NCI-H446 (cell line): ENCODE measurements at places on chromosomes 7 and 10.

- no peak for DNase-seq
Measured at GRCh38 chr10:28431139-28431538, 101.8 kb upstream of the WAC start.

GRCh38 chr10:31929261-31930022 is 811 bp upstream of the ARHGAP12 start:
- peak; percentile 46 for DNase-seq

DNA sequence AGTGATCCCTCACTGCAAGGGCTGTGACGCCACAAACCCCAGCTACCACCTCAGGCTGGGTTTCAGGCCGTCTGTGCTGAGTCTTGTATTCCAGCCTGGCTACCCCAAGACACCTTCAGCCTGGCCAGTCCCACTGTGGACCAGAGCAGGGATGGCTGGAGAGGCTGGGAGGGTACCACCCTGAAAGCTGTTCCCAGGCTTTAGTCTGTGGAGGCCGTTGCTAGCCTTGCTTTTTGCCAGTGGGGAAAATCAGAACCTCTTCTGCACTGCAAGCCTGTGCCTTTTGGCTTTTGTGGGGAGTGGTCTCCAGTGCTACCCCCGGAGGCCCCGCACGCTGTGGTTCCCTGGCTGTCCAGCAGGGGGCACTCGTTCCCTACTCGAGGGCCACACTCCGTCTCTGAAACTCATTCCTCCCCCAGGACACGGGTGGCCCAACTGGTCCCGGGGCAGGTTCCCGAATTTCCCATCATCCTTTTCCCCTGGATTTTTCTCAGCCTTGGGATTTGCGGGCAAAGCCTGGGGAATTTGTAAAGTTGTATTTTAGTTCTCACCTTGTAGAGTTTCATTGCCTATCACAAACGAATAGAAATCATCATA is 128.4 kb upstream of the BTBD16 start:
- no peak for DNase-seq

DNA sequence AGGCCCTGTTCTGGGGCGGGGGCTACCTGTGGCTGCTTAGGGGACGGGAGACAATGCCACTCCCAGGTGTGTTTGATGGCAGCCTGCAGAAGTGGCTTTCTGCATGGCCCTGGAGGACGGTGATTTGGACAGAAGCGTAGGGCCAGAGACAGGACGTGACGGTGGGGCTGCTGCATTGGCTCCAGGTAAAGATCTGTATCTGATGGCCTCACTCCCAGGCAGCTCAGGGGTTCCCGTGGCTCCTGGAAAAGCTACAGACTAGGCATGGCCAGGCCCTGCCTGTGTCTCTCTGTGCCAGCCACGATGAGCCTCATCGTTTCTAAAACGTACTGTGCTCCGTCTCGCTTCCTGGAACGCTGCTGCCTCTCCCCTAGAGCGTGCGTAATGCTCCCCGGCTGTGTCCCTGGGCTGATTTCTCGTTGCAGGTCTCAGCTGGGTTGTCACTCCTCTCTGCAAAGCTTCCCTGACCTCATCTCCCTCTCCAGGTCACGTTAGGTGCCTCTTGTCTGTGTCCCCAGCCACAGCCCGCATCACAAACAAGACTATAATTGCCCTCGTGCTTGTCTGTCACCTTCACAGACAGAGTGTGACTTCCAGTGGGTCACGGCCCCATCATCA is 12.6 kb downstream of the GTF2IRD1 start:
- DNase-seq = no peak

GRCh38 chr10:14761372-14761771 is 13.3 kb downstream of the FAM107B start:
- no peak for DNase-seq

- no peak for DNase-seq
Measured at GRCh38 chr7:84674236-84674913, 479.8 kb upstream of the SEMA3A start.

DNA sequence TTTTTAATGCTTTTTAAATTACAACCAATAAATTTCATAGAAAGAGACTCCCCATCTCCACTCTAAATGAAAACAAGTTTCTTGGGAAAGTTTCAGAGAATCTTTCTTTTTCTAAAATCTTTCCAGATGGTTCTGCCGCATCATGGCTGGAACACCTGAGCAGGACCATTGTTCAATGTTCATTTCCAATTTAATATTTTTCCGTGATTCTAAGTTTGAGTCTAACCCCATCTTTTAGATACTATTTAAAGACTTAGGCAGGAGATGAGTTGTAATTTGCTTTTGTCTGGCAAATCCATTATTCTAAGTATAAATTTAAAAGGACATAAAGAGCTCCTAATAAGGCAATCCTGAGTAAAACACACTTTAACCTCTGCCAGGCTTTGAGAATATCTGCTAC is 325.2 kb downstream of the BICC1 start:
- DNase-seq = no peak

- no peak for DNase-seq
Measured at GRCh38 chr10:104309980-104310978, 28.0 kb downstream of the ITPRIP start.

- no peak for DNase-seq
Measured at GRCh38 chr7:114062810-114063209, 144.0 kb upstream of the PPP1R3A start.

DNA sequence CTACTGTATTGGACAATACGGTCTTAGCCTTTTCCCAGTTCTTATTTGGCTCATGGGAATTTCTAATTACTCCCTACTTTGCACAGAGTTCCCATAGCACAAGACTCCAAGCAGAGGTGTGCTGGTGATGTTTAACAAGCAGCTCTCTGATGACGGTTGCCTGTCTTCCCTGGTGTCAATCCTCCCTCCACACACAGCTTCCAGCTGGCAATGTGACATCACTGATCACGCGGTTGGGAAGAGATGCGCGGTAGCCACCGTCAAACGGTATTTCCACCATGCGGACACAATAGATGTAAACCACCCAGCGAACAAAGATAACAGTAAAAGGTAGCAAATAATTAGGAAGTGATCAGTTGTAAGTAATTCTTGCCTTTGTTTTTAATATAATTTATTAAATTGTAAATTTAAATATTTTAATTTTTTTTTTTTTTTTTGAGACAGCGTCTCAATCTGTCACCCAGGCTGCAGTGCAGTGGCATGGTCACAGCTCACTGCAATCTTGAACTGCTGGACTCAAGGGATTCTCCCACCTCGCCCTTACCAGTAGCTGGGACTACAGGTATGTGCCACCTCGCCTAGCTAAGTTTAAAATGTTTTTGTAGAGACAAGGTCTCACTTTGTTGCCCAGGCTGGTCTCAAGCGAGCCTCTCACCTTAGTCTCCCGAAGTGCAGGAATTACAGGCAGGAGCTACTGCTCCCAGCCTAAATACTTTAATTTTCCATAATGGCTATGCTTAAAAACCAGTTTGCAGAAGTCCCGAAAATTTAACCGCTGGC is 36.3 kb upstream of the IL15RA start:
- DNase-seq = no peak

DNA sequence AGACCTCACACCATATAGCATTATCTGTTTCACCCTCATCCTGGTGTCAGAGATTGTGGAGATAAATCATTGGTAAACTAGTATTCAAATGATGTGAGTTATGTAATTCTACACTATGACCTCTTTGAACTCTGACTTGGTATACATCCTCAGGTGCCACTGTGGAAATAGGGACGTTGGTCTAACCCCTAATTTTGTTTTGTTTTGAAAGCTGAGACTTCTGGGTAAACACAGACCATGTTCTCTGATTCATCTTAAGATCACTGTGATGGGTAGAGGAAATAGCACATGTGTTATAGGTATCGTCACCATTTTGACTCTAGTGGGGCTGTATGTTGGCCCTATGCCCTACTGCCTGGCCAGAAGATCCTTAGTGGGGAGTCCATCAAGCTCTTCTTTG is 241.6 kb downstream of the CCDC7 start:
- no peak for DNase-seq

DNA sequence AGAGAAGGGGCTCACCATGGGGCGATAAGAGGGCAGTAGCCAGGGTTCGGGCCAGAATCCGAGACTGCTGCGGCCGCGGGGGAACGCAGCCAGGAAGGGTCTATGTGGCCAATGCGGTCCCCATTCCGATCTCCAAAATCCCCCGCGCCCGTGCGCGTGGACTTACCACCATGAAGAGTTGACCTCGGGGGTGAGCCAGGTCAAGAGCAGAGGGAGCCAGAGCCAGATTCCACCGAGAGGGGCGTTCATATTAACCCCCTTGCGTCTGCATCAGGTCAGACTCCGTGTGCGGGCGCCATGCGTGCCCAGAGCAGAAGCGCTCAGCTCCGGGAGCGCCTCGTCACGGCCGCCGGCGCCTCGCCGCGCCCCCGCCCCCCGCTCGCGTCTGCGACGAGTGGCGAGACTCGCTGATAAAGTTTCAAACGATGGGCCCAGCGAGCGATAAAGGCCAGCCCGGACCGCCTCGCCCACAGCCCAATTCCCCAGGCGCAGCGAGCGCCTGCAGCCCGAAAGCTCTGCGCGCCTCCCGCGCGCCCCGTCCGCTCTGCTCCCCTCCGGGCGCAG is at the start of gene WNT2:
TSS of gene WNT2 (minus strand) at position 318 of the 564 bp plus-strand sequence. CDS start at position 249, 69 bp downstream.
- DNase-seq = no peak

GRCh38 chr7:92747041-92747835 is 89.1 kb downstream of the CDK6 start:
- DNase-seq = no peak

- no peak for DNase-seq
Measured at GRCh38 chr10:30818010-30818660, 188.6 kb upstream of the LYZL2 start.

DNA sequence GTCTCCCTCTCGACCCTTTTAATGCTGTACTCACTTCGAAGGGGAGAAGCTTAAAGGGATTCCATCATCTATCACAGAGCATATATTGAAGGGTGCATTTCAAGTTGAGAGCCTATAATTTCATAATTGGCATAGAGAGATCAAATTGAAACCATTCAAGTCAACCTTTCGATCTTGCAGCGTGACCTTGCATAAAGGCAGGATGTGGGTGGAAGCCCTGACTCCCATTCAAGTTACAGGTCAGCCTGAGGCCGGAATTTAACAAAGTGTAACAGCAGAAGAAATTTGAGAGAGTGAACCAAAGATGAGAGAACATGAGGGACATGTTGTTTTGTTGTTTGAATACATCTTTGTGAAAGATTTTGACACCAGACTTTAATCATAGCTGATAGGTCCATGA is 195.3 kb upstream of the TPK1 start:
- no peak for DNase-seq

GRCh38 chr7:38629651-38630510 is 1.3 kb downstream of the AMPH start:
- peak; percentile 55 for DNase-seq

DNA sequence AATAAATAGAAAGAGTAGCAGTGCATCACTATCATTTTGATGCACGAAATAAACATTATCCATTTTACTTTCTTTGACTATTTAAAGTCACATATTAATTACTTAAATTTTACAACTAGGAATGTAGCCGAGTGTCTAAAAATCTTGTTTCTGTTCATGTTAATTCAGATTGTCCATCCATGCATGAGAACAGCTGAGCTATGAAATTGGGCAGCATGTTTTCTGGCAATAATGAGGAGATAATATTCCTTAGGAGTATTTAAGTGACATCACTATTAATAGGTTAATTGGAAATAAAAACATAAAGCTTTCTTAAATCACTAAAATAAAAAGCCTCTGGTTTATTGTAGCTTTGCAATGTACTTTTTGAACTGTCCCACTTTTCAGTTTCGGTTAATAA is 293.8 kb downstream of the PHTF2 start:
- DNase-seq = no peak

GRCh38 chr7:116395141-116395791 is 104.3 kb upstream of the CAV2 start:
- DNase-seq = no peak

DNA sequence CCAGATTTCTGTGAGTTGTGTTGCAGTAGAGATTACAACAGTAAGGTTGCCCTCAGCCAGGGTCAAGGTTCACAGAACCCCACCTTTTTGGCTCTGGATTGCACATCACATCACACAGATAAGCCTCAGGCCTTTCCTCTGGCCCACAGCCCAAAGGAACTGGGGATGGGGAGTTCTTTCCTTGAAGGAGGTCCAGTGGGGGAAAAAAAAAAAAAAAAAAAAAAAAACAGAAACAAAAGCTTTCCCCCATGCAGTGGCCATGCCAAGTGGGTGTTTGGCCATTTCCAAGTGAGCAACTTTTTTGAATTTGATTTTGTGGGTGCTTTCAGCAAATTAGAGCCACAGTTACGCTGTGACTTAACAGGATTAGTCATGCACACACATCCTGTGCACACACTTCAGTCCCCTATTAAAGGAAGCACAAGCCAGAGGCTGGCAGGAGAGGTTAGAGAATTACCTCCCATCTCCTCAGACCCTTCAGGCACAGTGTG is 79.3 kb upstream of the NANOS1 start:
- no peak for DNase-seq

DNA sequence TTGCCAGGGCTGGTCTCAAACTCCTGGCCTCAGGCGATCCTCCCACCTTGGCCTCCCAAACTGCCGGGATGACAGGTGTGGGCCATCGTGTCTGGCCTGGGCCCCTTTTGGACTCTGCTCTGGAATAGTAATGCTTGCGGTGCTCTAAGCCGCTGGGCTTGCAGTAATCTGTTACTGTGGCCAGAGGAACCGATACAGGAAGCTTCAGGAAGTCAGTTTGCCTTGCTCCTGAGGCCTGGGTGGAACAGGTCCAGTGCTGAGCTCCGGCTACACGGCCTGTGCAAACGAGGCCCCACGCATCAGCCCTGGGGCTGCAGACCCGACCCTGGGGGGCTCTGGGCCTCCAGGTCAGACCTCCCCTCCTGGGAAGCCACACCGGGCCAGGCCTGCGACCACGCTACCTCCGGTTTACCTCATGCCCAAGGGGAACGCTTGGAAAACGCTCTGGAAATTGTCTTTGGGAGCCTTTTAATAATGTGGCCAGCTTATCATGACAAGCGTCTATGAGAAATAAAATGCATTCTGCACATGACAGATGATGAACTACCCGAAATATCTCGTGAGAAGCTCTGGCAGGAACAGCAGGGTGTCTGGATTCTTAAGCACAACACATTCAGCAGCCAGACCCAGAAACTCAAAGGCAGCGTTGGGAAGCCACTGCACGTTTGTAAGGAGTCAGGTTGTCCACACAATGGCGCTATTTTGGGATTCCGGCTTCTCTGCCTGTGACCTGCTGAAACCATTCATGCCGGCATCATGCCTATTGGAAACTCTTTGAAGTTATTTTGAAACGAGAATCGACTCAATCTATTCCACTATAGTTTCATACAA is 10.1 kb upstream of the ADAP1 start:
- DNase-seq = no peak

DNA sequence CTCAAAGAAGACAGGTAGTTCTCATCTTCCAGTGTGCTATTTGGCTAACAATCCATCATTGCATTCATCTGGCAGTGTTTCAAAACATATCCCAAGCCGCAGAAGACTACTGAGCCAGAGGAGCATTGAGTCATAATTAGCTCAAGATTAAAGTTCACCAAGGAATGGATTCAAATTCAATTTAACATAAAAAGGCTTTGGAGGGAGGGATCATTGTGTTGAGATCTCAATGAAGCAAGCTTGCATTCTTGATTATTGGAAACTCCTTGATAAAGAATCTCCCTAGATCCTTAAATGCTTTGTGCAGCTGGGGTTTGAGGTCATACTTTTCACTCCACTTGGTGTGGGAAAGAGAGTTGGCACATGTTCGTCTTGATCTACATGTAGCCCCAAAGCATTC is 142.8 kb upstream of the SEMA3A start:
- peak; percentile 14 for DNase-seq
